ENCODE measurements at places on chromosomes 3 and 15.

DNA sequence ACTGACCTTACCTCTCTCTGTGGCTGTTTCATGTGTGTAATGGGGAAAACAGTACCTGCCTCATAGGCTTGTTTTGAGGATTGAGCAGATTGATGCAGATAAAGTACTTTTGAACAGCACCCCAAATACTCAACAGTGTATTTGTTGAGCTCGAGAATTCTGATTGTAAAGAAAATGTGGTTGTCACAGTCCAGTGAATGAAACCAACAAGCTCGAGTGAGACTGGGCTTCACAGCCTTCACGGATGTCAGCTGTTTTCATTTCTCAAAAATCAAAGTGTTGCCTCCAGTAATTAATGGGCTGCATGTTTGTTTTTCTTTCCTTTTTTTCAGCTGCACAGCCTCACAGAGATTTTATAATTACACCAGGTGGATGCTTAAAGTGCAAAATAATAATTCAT, 43.7 kb downstream of the PARP15 start:
- no peak for DNase-seq

DNA sequence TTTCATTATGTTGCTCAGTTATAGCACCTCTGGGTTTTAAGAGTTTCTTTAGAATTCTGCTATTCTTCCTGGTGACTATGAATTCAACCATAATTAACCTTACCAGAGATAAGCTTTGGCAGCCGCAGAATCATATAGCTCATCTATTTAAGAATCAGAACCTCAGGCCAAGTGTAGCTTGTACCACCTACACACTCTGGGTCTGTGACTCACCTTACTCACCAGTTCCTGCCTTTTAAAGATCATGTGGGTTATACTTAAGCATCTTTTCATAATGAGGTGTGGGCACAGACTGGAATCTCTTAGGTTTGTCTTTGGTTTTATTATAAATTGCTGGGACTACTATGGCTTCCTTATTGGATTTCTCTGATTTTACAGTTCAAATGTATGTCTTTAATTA, 21.9 kb downstream of the CDV3 start:
- DNase-seq = no peak

GRCh38 chr3:149417174-149417573, 39.7 kb upstream of the TM4SF1 start:
- no peak for DNase-seq

- no peak for DNase-seq
Observed at GRCh38 chr3:113496924-113497323, 18.0 kb downstream of the SPICE1 start.

DNA sequence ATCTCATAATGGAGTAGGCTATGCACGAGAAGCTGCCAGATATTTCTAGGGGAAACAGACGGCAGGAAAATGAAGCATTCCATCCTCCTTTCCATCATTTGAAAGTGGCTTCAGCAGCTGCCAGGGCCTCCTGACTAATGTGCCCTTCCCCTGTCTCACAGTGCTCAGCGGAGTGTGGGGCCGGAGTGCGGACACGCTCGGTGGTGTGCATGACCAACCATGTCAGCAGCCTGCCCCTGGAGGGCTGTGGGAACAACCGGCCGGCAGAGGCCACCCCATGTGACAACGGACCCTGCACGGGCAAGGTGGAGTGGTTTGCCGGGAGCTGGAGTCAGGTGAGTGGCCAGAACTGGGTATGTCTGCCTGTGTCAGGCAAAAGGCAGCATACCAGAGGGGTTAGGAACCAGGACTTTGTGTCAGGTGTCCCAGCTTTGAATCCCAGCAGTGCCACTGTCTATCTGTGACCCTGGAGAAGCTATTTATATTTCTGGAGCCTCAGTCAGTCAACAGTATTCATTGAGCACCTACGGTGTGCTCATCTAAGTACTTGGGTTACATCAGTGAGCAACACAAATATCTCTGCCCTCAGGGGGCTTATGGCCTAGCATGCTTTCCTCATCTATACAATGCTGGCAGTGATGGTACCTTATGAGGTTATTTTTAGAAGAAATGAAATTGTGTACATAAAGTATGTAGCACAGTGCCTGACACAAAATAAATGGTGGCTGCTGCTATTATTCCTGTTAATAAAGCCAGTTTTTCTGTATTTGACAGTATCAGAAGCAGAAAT, 52.4 kb upstream of the NR2E3 start:
- DNase-seq = no peak

DNA sequence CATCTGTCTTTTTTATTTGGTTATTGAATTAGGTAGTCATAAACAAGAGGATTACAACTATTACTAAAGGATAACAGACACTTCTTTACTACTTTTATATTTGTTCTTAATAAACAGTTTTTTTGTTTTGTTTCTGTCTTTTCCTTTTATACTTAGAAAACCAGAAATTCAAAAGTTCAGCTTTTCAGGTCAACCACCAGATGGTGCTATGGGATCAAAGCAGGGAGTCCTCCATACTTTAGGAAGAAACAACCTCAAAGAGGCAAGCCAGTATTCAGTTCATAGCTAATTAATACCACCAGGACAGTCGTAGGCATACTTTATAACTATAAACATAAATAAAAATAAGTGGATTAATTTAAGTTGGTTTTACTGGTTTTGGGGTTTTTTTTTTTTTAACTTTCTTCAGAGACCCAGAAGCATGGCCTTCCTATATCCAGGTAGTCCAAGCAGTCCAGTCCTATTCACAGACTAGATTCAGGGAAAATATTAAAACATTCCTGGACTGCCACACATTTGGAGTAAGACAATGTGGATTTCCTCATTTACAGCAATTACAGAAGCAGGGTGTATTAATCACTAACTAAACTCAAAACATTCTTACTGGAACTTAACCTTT, 16.0 kb upstream of the EID1 start:
- no peak for DNase-seq

All from activated CD4-positive, alpha-beta T cell treated with anti-CD3 and anti-CD28 coated beads for 24 hours (primary cell).